ENCODE measurements at places on chromosomes 2 and 18.

DNA sequence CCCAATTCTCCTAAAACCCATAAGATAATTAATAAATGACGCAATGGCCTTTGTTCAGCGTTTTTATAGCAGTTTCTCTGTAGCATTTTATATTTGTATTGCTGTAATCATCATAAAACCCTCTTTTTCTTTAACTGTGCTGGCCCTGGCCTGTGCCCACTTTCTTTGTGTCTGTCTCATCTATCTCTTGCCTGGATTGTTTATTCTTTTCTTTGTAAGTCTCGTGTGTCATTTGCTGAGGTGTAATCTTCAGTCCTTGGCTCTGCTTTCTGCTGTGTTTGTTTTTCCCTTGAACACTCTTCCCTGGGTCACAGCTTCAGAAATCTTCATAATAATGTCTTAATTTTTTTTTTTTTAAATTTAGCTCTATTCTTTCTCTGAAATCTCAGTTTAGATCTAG is 525.8 kb upstream of the LINC00305 start:
- no peak for DNase-seq

- DNase-seq = no peak
Measured at GRCh38 chr2:11903085-11903606, 156.7 kb downstream of the LPIN1 start.

- peak; percentile 54 for DNase-seq
Measured at GRCh38 chr2:47189635-47190034, 34.5 kb upstream of the STPG4 start.

DNA sequence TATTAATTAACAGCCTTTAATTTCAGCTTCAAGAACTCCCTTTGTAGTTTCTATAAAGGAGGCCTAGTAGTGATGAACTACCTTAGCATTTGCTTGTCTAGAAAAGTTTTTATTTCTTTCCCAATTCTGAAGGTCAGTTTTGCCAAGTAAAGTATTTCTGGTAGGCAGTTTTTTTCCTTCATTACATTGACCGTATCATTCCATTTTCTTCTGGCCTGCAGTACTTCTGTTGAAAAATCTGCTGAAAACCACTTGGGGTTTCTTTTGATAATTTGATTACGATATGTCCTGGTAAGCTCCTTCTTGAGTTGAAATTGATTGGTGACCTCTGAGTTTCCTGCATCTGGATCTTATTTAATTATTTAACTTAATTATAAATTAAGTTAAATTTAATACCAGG is 691.8 kb downstream of the TSN start:
- DNase-seq = no peak

DNA sequence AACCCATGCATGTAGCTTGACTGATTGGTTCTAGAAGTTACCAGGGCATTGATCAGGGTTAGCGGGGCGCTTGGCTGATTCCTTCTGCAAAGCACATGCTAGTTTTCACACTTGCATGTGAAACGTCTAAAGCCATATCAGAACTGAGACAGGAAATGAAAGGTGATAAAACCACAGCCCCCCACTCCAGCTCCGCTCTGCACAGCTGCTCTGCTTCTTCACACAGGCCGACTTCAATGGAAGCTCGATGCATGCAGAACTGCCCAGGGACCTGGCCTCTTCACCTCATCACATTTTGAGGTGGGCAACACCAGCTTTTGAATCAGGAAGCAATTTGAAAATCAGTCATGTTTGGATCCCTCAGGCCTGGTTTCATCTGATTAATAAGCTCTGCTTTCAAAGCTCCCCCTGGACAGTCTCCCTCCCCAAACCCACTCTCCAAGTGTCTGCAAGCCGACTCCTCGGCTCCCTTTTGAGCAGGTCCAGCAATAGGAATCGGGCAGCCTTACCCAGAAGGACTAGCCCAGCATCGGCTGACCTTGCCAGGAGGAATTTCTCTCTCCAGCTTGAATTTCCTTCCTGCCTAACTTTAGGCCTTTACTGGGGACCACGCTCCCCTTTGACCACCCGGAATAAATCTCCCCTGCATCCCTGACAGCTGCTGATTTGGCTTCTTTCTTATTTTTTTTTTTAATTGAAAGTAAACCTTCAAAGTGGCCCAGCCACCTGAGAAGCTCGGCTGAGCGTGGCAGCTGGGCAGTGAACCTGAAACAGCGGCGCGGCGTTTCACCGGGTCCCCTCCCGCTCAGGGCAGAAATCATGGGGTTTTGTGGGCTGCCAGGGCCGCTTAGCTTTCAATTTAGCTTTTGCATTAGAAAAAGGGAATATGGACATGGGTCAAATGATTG is 31.7 kb downstream of the HRH4 start:
- DNase-seq = no peak

DNA sequence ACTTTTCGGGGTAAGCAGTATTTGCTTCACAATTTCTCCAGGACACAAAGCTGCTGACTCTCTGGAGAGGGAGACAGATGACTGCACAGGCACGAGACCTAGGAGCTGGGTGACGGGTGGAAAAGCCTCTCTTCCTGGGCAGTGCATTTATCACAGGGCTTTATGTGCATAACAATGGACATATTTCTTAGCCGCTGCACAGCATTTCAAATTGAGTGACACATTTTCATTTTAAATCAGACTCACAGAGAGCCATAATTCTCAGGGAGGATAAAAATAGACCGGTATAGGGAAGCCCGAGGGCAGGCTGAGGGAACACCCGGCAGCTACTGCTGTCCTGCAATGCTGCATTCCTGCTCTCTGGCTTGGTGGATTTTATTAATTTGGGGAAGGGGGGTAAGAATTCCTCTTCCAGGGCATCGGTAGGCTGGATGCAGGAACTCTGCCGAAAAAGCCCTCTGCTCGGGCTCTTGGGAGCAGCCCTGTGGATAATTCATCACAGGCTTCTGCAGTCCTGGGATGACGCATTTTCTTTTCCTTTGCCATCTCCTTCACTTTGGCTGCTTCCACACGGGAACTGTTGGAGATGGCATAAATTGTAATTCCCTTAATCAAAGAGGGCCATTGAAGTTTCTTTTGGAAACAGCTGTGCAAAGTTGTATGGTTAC is 108.1 kb upstream of the ACAA2 start:
- DNase-seq = no peak

- no peak for DNase-seq
Measured at GRCh38 chr2:46337208-46337994, 40.2 kb downstream of the EPAS1 start.

GRCh38 chr18:9824952-9825371 is 60.8 kb upstream of the TXNDC2 start:
- no peak for DNase-seq

DNA sequence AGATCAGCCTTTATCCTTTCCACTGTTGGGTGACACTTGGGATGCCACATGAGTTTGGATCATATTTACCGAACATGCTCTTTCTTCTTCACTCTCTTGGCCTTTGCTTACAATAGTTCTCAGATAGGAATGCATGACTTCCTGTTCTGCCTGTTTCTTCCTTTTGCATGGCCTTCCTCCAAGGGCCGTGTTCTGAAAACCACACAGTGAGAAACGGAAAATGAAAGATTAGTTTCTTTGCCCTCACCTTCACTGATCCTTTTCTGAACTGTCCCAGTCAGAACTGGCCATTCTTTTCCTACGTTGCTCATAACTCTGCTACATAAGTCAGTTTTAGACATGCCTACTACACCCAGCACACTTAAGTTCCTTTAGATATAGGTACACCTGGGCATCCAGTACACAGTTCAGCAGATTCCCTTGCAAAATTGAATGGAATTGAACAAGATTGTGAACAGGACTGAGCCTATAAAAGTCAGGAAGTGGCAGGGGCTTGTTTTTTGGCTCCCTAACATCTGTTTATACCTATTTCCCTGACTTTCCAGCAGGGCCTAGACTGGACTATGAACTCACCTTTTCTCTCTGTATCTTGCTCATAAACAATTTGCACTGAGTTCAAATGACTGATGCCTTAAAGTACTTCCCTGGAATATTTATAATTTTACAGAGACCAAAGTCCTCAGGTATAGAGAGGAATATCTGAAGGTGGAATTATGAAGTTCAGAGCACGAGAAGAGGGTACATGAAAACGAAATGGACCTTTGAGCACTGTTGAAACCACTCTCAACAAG is 186.4 kb upstream of the ST6GAL2 start:
- DNase-seq = no peak

GRCh38 chr2:35415942-35416341 is 939.6 kb upstream of the CRIM1 start:
- DNase-seq = no peak

DNA sequence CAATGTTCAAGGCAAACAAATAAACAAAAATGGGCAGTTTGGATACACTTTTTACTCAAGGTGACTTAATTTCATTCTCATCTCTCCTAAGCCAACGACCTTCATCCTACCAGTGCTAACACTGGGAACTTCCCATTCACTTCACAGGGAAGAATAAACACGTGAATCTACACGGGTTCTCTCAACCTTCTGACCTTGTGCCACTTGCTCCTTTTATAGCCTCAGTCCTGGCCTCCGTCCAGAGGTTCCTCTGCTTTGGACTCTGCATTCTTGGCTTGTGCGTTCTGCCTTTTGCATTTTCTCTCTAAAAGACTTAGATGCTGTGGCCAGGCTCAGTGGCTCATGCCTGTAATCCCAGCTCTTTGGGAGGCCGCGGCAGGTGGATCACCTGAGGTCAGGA is 13.8 kb downstream of the ZNF2 start:
- DNase-seq = no peak

- DNase-seq = no peak
Measured at GRCh38 chr2:24546669-24547068, 55.6 kb downstream of the NCOA1 start.

- no peak for DNase-seq
Measured at GRCh38 chr18:43420950-43421349, 143.7 kb upstream of the SYT4 start.

DNA sequence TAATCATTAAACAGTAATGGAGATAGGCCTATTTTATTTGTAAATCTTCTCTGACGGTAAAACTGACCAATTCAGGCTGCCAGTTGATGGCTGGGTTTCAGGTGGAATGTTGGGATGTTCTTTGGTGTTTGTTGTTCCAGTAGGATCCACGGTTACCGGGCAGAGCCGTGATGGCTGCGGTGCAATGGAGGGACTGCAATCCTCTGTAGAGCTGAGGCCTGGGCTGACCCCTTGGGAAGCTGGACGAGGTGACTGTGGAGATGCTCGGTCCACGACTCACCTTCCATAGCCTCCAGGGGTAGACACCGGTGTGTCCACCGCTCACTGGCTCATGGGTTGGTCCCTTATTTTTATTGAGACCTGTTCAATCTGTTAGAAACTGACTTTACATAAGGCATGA is 42.5 kb downstream of the ZNF519 start:
- DNase-seq = peak; percentile 28

DNA sequence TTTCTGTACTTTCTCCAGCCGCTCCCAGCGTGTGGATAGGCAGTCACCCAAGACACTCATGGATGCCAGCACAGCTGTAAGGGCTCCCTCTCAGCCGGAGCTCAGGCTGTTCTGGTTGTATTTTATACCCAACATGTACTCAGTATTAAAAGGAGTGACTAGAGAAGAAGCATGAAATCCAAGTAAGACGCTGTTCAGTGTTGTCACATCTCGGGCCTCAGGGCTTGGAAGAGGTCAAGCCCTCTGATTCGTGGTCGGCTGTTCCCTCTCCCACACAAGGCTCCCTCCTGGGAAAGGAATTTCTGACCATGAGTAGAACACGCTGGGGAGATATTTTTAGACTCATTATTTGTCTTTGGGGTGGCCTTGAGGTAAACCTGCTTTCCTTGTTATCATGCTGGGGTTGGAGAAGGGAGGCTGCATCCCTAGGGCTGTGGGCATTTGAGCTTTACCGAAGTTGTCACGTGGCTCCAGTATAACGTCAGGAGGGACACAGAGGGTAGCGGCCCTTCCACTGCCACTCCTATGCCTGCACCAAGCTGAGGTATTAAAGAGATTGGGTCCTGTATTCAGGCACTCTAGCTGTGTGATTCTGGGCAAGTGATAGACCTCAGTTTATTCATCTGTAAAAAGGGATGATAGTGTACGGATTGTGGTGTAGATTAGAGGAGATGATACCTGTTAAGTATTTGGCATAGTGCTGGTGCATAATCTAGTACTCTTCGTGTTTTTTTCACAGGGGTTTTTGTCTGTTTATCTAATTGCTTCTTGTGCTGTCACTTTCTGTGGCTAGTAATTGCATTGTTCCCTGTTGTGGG is 34.1 kb downstream of the HK2 start:
- no peak for DNase-seq

- no peak for DNase-seq
Measured at GRCh38 chr2:70707706-70708105, 60.3 kb downstream of the ADD2 start.

GRCh38 chr18:70425236-70425635 is 136.4 kb downstream of the SOCS6 start:
- DNase-seq = no peak

GRCh38 chr2:86274918-86275275 is 62.5 kb downstream of the REEP1 start:
- no peak for DNase-seq

- peak; percentile 26 for DNase-seq
Measured at GRCh38 chr2:234241656-234242458, 191.4 kb downstream of the SPP2 start.

GRCh38 chr2:6930923-6931647 is 13.9 kb downstream of the RNF144A start:
- DNase-seq = no peak

GRCh38 chr18:45962461-45962860 is 4.7 kb downstream of the EPG5 start:
- DNase-seq = no peak

DNA sequence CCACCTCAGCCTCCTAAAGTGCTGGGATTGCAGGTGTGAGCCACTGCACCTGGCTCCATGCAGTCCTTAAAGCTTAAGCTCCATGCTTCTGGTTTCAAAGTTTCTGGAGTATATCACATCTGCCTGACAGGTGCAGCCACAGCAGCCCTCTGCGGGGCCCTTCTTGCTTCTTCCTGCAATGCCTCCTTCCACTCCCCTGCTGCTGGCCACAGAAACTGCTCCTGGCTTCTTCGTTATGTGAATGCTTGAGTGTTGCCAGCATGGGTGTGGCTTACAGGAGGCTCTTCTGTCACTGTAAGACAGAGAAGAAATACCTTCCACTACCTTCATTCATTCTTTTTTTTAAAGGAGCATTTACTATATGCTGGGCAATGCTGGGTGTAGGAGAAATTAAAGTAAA is 10.1 kb upstream of the CCBE1 start:
- DNase-seq = no peak

GRCh38 chr18:43656547-43656946 is 379.3 kb upstream of the SYT4 start:
- DNase-seq = no peak

- DNase-seq = no peak
Measured at GRCh38 chr2:238005528-238005927, 38.7 kb downstream of the UBE2F start.

GRCh38 chr2:161165811-161166210 is 5.6 kb downstream of the TANK start:
- DNase-seq = no peak

GRCh38 chr2:223768179-223768578 is 69.2 kb downstream of the AP1S3 start:
- no peak for DNase-seq

DNA sequence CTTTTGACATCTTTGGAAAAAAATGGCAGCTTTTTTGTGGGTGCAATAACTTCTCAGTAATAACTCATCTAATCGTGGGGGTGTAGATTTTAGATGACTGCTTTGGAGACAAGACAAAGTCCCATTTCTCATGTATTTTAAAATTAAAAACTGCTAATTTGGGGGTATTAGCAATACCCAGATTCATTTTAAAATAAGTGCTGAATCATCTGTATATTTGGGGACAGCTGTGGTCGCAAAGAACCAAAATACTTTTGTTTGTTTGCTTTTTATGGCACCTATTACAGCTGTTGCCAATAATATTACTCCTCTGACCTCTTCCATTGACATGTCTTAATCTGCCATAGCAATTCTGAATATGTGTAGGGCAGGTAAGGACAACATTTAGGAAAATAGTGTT is 45.4 kb downstream of the STAT1 start:
- no peak for DNase-seq
